Ureter (tissue), 1 donor: ENCODE measurements at places on chromosomes 16 and 17. TPM values are rescaled to one million over a fixed set of nuclear protein-coding genes. Genes with fewer than 3 reads are reported as not detected.

The HLF gene
- total RNA-seq: 23.8 TPM

The GPRC5C gene
- total RNA-seq: 153 TPM

The COL1A1 gene
- 331 TPM for total RNA-seq

DNA sequence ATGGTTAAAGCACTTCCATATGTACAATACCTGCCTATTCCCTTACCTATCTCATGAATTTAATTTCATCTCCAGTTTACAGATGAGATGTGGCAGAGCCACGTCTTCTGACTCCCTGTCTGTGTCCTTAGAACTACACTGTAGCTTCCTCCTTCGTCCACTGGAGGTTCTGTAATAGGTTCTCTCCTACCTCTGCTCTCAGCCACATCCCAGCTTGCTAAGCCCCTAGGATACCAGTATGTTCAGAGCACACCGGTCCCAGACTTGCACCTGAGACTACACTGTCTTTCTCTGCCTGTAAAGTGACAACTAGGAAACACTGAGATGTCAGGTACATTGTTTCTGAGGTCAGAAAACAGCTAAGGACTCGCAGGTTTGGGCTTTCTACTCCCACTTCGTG, 3.8 kb upstream of the RASL10B start:
- DNase-seq: no peak

GRCh38 chr16:3012828-3013420, at the start of gene CLDN9:
Gene CLDN9 (plus strand): TSS chr16:3012923. CDS start chr16:3013363, 440 bp downstream.
- no peak for DNase-seq

DNA sequence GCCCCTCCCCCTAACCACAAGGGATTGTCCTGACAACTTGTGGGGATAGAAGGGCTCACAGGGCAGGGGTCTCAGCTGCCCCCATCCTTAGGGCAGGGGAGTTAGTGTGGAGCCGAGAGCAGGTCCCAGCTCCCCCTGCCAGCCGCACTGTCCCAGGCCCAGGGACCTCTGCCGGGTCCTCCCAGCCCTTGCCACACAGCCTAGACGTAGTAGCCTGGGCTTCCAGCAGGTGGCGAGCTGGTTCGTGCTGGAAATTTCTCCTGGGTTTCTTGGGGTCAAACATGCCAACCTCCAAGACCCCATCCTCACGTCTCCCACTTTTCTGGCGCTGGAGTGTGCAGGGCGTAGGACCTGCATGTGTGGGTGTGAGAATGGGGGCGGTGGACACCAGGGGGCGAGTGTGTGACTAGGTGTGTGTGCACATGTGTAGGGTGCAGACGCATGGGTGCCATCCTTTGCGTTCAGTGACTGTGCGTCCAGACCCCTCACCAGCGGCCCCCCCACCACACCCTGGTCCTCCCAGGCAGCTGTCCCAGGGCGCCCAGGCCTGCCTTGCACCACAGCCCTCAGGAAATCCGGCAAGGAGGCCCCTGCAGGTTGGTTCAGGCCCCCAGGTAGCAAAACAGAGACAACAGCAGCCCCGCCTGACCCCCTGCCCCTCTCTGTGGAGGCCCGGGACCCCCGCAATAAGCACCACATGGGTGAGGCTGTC, 29.5 kb downstream of the SBK1 start:
- DNase-seq: no peak

DNA sequence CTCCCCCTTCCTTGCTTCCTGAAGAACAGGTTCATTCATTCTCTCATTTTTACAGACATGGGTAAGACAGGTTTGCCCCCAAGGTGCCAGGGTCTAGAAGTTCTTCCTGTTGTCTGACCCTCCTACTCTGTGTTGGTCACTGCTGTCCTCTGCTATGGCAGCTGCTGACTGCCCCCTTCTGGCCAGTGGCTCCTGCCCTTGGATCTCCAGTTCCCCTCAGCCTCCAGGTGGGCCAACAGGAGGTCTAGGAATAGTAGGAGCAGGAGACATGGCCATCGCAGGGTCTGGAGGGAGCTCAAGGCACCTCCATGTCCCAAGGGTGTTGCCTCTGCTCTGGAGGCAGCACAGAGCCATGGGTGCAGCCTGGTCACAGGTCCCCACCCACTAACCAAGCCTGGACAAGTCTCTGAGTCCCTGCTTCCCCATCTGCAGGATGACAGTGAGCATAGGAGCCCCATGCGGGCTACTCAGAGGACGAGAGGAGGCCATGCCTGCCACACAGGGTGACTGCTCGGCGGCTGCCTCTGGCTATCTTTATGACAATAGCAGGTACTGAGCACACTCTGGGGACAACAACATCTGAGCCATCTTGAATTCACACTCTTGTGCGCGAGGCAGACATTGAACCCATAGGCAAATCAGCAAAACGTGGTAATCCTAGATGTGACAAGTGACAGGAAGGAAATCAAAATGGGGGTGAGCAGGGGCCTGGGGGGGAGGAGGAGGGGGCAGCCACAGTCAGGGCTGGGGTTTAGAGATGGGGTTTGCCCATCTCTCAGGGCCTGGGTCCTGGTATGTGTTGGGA, 27.0 kb upstream of the NXPH3 start:
- DNase-seq: no peak

DNA sequence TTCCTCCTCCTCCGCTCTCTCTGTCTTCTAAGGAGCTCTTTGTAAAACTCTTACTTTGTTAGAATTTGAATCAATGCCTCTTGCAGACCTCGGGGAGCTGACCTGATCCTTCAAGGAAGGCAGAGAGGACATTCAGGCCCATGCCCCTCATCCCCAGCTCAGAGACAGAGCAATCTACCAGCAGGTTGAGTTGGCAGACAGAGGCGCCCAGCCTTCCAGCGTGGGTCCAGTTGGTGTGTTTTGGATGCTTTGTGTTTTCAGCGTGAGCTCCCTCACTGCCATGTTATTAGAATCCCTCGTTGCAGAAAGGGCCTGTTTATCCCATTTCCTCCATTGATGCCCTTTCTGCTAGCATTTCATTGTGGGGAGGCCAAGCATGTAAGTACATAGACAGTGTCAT, 167.1 kb downstream of the CMIP start:
- no peak for DNase-seq
